EL (cell line): ENCODE measurements at places on chromosomes 7 and 10.
A peak's percentile ranks its signal among the peaks of the same experiment; 100 is the strongest.

GRCh38 chr10:96439725-96440124 lies 74.0 kb downstream of the TLL2 start:
- no peak for DNase-seq

GRCh38 chr7:152865461-152865860 lies 105.9 kb downstream of the ACTR3B start:
- no peak for DNase-seq

GRCh38 chr7:70698219-70698832 lies 433.6 kb upstream of the GALNT17 start:
- DNase-seq: peak; percentile 54

DNA sequence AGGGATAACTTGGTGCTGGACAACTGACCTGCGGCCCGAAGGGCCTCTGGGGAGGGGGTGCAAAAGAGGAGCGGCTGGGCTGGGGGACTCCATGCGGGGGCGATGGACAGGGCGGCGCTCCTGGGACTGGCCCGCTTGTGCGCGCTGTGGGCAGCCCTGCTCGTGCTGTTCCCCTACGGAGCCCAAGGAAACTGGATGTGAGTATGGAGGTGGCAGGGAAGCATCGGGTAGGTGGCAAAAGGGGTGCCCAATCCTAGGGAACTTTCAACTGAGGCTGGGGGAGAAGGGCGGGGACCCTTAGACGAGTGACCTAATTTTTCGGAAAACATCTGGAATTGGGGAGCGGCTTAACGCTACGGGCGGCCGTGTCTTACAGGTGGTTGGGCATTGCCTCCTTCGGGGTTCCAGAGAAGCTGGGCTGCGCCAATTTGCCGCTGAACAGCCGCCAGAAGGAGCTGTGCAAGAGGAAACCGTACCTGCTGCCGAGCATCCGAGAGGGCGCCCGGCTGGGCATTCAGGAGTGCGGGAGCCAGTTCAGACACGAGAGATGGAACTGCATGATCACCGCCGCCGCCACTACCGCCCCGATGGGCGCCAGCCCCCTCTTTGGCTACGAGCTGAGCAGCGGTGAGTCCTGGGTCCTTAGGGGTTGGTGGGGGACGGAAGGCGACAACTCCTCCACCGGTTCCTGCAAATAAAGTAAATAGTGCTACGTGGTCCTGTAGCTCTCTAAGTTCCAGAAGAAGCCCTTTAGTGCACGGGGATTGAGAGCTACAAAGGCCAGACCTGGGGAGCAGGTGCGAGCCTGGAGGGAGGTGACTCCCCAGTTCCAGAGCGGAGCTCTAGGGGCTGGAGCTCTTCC lies 622 bp downstream of the WNT16 start:
- peak; percentile 30 for DNase-seq

DNA sequence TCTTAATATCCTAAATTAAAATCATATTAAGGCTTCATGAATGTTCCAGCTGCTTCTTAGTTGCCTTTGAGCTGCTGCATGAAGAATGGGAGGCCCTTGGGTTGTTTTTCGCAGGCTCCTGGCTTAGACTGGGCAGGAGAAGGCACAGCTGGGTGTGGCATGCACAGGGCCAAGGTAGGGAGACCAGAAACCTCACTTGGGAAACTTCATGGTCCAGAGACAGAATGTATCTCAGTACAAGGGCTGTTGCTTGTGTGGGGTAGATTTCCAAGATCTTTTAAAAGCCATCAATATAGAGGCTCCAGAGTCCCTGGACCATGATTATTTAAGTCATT lies 49.9 kb downstream of the BUB3 start:
- DNase-seq: no peak

- no peak for DNase-seq
These were observed 128.5 kb upstream of the CDK1 start for GRCh38 chr10:60649485-60650377.

DNA sequence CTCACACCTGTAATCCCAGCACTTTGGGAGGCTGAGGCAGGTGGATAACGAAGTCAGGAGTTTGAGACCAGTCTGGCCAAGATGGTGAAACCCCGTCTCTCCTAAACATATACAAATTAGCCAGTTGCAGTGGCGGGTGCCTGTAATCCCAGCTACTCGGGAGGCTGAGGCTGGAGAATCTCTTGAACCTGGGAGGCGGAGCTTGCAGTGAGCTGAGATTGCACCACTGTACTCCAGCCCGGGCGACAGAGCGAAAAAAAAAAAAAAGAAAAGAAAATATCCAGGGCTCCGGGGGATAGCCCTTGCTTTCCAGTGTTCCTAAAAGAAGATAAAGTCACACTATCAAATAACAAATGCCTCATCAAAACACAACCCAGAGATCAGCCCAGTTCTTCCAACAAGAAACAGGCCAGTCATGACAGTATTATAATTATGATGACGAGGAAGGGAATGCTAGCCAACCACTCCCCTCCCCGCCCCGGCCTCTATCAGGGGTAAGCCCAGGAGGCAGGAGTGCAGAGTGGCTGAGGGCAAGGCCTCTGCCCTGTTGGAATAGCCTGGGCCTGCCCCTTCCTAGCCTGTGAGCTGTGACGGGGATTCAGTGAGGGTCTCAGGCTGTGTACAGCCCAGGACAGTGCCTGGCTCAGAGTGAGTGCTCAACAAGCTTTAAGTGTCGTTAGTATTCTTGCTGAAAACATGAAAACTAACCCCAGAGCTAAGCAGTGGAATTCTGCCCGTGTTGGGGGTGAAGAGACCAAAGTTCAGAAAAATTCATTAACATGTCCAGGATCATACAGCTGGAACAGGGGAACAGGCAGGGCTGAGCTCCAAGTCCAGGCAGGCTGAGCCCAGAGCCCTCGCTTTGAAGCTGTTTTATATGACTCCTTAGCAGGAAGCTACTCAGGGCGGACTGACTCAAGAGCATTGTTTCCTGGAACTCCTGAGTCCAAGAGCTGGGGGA lies 54.3 kb downstream of the FAM241B start:
- peak; percentile 18 for DNase-seq

DNA sequence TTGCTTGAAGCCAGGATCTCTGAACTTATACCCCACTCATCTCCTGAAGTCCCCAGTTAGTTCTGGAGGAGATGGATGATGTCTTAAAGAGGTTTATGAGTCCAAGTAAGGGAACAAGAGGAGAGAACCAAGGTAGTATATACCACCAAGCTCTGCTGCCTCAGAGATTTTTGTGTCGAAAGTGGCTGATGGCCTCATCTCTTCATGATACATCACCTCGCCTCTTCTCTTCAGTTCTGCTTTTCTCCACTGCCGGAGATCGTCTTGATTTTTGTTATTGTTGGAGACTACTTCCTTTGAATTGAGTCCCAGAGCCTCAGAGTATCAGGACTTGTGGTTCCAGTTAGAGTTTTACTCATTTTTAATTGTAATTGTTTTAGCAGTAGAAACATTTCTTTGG lies 1.9 kb downstream of the VTI1A start:
- DNase-seq: no peak

DNA sequence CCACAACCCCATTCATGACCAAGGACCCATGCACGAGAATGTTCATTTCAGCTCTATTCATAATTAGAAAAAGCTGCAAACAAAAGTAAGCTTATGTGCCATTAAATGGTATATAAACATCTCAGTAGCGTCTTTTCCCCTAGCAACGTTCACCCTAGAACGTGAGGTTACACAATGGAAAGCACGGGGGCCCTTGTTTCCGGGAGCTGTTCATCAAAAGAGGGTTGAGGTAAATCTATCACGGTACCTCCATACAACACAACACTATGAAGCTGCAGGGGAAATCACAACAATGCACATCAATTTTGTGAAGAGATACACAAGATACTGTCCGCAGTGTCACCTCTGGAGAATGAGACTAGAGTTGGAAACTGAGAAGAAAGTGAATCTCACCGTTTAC lies 80.9 kb upstream of the DDC start:
- no peak for DNase-seq

DNA sequence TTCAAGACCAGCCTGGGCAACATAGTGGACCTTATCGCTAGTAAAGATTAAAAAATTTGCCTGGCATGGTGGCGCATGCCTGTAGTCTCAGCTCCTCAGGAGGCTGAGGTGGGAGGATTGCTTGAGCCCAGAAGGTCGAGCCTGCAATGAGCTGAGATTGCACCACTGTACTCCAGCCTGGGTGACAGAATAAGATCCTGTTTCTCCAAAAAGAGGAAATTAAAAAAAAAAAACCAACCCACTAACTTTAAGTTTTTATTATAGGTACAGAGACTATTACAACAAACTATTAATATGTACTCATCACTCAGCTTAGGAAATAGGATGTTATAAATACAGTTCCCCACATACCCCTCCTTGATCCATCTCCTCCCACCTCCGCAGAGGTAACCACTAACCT lies 30.2 kb downstream of the DHTKD1 start:
- no peak for DNase-seq

DNA sequence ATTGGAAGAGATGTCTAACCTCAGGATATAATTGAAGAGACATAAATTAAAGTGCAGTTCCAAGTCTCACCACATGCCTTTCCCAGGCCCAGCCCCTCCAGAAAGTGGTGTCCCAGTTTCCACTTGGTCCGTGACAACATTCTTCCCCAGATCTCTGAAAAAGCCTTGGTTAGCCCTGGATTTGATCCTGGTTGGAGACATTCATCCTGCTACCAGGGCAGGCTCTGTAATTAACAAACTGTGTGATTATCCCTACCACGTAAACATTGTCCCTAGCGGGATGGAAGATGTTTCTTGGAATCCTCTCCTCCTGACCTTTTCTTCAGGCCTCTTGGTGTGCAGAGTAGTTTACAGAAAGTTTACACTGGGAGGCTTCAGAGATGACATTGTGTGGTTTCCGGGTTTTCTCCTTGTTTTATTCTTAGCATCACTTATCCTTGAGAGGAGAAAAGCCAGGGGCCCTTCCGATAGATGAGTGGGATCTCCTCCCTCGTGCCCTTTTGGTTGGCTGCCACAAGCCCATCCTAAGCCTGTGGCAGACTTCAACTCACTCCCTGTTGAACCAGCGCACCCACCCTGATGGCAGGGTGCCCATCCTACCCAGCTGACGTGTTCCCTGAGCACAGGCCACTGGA lies 83.8 kb downstream of the COL13A1 start:
- DNase-seq: no peak

DNA sequence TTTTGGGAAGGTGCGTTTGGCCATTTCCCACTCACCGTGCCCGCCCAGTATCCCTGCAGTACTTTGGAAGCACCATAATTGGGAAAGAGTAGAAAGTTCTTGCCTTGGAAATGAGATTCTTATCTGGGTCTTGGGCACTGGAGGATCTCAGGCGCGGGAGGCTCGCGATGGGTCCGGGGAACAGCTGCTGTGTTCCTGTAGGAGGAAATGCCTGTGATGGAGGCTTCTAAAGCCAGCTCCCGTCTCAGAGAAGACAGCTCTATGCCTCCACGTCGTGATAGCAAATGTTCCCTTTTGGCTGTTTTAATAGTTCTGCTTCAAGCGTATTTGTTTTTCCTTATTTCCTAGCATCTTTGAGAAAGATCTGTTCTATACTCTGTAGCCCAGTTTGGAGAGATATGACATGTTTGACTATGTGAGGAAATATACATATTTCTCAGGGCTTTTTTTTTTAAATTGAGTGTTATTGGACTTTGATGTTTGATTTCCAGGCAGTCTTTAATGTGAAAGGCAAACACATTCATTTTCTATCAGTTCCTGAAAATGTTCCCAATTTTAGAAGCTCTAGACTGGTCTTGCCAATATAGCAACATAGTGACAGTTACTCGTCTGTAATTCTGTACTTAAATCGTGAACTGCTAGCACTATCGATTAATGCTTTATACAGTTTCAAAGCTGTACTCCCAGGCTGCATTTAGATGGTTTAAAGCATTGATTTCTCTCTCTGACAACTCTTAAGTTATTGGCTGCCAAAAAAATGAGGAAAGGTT lies 280.8 kb downstream of the DPP6 start:
- no peak for DNase-seq

DNA sequence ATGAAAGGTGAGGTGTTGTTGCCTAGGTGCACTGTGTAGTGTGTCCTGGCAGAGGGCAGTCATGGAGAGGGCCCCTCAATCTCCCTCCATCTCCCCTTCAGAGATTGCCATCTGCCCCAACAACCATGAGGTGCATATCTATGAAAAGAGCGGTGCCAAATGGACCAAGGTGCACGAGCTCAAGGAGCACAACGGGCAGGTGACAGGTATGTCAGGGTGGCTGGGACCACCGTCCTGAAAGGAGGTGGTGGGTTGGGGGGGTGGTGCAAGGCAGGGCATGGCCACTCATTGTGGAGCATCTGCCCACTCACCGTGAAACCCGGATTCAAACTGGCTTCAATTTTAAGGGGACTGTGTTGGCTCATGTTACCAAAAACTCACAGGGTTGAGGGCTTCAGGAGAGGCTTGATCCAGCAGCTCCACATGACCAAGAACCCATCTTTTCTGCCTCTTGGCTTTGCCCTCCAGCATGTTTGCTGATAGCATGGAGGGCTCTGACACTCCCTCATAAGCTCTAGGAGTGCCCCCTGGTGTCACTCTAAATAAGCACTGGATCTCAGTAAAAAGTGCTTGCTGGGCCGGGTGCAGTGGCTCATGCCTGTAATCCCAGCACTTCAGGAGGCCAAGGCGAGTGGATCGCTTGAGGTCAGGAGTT lies 12.2 kb downstream of the ARPC1B start:
- DNase-seq: peak; percentile 49

DNA sequence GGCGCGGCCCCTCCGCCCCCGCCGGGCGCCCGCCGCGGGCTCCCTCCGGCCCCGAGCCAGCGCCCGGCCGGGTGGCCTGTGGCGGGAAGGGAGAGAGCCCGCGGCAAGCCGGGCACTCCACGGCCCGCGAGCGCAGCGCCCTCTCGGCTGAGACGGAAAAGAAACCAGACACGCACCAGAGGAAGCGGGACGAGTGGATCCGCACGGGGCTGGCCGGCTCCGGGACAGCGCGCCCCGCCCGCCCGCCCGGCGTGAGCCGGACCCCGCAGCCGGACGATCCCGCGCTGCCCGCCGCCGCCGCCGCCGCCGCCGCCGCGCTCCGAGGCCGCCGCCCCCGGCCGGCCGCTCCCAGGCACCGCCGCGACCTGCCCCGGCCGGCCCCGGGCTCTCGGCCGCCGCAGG lies 300 bp downstream of the ARHGAP21 start:
- peak; percentile 46 for DNase-seq

DNA sequence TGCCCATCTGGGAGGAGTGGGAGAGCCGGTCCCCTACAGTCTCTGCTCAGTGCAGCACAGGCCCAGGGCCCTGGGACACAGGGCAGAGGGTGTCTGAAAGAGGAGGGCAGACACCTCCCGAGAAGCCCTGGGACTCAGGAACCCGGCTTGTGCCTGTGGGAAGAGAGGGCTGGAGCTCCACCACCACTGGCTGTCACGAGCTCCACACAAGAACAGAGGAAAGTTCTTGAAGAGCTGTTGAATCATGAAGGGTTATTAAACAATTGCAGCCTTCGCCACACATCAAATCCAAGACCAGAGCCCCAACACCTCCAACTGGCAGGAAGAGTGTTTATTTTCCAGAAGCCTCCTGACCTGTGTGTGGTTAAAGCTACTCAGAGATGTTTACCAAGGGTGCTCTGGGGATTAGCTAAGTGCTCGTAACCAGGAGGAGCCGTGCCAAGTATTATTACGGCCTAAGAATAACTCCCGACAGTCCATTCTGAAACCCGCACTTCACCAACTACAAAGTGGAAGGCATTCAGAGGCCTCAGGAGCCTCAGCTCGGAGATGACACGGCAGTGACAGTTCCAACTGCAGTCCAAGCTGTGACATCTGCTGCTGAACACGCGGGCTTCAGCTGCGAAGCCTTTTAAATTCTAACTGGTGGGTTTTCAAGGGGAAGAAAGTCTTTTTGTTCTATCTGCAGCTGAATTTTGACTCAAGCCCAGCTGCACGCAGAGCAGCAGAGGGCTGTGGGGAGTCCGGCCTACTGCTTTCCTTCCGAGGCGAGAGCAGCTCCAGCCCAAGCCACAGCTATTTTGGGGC lies 75.1 kb downstream of the MAD1L1 start:
- DNase-seq: peak; percentile 55
